ENCODE measurements at places on chromosomes 1 and 21.
A peak's percentile ranks its signal among the peaks of the same experiment; 100 is the strongest.

DNA sequence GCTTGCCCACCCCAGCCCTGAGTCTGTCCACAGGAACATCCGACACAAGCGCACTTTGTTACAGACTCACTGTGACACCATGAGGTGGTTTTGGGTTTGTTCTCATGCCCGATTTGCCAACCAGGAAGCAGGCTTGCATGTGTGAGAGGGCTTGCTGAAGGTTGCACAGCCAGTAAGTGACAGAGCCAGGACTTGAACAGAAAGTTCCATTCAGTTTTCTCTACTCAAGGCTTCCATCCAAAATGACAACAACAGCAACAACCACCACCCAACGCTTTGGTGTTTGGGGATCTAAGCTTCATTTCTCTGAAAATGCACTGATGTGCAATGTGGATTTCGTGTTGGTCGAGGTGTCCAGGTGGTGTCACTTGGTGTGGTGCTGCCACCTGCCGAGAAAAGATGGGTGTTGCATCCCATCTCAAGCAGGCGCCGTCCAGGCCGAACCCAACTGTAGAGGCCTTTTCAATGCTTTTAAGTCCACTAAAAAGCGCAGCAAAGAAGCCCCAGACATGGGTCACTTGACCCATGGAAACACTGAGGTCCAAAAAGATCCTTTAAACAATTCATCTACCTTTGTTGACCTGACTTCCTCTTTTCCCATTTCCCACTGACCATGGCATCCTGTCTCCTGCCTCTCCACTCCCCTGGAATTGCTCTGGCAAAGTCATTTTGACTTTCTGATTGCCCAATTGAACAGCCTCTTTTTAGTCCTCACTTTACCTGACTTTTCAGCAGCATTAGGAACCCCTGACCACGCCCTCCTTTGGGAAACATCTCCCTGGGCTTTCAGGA lies 12.2 kb downstream of the CITED4 start:
- DNase-seq: peak; percentile 67
- H3K27me3 ChIP-seq: no peaks in the 10 kb centered on the region
- H3K36me3 ChIP-seq: no peaks in the 10 kb centered on the region
- no peak overlapping the region for H3K27ac ChIP-seq

- no peaks in the 10 kb centered on the region for H3K27me3 ChIP-seq
- peaks cover 13% of the 10 kb centered on the region for H3K4me1 ChIP-seq
- H3K36me3 ChIP-seq: no peaks in the 10 kb centered on the region
- H3K27ac ChIP-seq: no peak overlapping the region
- H3K4me3 ChIP-seq: no peak overlapping the region
Observed at GRCh38 chr1:35783055-35783583, 13.3 kb upstream of the CLSPN start.

DNA sequence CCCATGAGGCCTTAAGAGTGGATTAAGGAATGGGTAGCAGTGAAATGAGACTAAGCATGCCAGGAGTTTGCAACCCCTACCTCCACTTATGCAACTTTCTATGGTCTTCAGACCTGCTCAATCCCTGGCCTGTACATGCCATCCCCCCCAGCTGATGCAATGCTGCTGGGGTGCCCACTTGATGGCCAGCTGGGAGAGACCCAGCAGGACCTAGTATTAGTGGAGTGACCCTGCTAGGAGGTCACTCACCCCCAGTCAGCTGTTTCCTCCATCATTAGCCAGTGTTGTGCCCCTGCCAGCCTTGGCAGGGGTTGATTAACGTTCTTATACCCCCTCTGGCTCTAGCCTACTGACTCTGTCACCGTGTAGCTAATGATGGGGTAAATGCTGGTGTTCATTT lies 236.6 kb downstream of the DYRK1A start:
- H3K27ac ChIP-seq: no peak overlapping the region
- no peaks in the 10 kb centered on the region for H3K4me1 ChIP-seq
- H3K27me3 ChIP-seq: no peaks in the 10 kb centered on the region
- H3K36me3 ChIP-seq: no peaks in the 10 kb centered on the region

DNA sequence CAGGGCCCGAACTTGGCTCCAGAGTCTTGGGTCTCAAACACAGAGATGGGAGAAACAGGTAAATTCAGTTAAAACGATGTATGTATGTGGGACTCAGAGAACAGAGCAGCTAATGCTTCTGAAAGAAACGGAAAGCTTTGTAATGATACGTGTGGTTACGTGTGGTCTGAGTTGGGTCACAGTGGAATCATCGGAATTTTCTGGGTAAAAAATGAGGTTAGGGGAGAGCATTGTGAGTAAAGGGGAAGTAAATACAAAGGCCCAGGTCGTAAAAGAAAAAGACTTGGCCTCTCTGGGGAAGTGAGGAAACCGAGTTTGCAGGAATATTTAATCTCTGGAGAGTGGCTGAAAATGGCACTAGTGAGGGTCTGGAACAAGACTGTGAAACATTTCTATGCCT lies 8.3 kb downstream of the NHLH2 start:
- H3K4me1 ChIP-seq: no peaks in the 10 kb centered on the region
- peaks cover 5% of the 10 kb centered on the region for H3K27me3 ChIP-seq
- H3K27ac ChIP-seq: no peak overlapping the region
- no peak overlapping the region for H3K4me3 ChIP-seq
- no peaks in the 10 kb centered on the region for H3K36me3 ChIP-seq
- no peak for DNase-seq

DNA sequence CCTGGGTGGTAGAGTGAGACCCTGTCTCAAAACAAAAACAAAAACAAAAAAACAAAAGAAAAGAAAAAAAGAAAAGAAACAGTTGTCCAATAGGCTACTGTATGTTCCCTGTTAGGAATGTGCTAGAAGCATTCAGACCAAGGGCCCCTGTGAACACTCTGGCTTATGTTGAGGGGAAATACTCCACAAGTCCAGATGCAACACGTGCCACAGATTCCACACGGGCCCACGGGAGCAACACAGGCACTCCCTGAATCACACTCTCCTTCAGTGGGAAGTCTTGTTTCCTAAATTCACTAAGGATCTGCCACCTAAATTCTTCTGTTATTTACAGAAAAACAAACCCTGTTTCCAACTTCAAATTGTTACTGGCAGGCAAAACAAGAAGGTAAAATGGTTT lies 291.1 kb downstream of the PCP4 start:
- H3K4me3 ChIP-seq: no peak overlapping the region
- DNase-seq: no peak
- no peaks in the 10 kb centered on the region for H3K27me3 ChIP-seq
- no peaks in the 10 kb centered on the region for H3K4me1 ChIP-seq

- H3K27me3 ChIP-seq: peaks cover 3% of the 10 kb centered on the region
- H3K4me1 ChIP-seq: no peaks in the 10 kb centered on the region
- no peak overlapping the region for H3K4me3 ChIP-seq
Observed at GRCh38 chr21:34274001-34274400, 89.8 kb upstream of the KCNE2 start.

- no peaks in the 10 kb centered on the region for H3K36me3 ChIP-seq
- no peak for DNase-seq
- no peaks in the 10 kb centered on the region for H3K4me1 ChIP-seq
- H3K4me3 ChIP-seq: no peak overlapping the region
Observed at GRCh38 chr1:244163861-244164510, 112.9 kb downstream of the ZBTB18 start.

GRCh38 chr1:199593475-199593874 lies 434.0 kb upstream of the NR5A2 start:
- H3K36me3 ChIP-seq: no peaks in the 10 kb centered on the region
- no peaks in the 10 kb centered on the region for H3K4me1 ChIP-seq
- no peak for DNase-seq

- no peaks in the 10 kb centered on the region for H3K27me3 ChIP-seq
- H3K4me3 ChIP-seq: no peak overlapping the region
- no peak for DNase-seq
Observed at GRCh38 chr1:36522461-36523229, 39.9 kb upstream of the CSF3R start.

GRCh38 chr1:248905662-248906008 lies 400 bp upstream of the PGBD2 start:
- H3K27ac ChIP-seq: peak overlapping the region; percentile 77
- no peak for DNase-seq
- no peaks in the 10 kb centered on the region for H3K36me3 ChIP-seq
- peak overlapping the region; percentile 80 for H3K4me3 ChIP-seq

DNA sequence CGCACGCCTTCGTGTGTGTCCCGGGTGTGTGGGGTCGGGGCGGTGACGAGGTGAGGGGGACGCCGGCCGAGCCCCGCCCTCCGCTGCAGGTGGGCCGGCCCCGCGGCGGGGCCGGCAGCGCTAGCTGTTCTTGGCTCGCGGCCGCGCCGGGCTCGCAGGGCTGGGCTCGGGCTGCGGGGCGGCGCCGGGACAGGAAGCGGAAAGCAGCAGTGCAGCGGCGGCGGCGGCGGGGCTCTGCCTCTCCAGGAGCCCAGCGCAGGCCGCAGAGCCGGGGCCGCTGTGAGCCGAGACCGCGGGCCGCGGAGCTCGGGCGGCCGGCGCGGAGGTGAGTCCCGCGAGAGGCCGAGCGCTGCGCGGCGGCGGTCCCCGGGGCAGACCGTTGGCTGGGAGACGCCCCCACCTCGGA lies at the start of gene VANGL1:
VANGL1 (plus strand) TSS at position 209 of the 406 bp plus-strand sequence. CDS start 9,444 bp downstream, outside the sequence.
- H3K36me3 ChIP-seq: no peaks in the 10 kb centered on the region
- H3K4me3 ChIP-seq: no peak within 1 kb of the TSS
- no peak for DNase-seq
- H3K27me3 ChIP-seq: no peaks in the 10 kb centered on the region

- no peaks in the 10 kb centered on the region for H3K36me3 ChIP-seq
- H3K4me3 ChIP-seq: no peak overlapping the region
- no peaks in the 10 kb centered on the region for H3K4me1 ChIP-seq
- H3K27me3 ChIP-seq: no peaks in the 10 kb centered on the region
- DNase-seq: no peak
Observed at GRCh38 chr1:55969322-55969721, 610.0 kb downstream of the PLPP3 start.

DNA sequence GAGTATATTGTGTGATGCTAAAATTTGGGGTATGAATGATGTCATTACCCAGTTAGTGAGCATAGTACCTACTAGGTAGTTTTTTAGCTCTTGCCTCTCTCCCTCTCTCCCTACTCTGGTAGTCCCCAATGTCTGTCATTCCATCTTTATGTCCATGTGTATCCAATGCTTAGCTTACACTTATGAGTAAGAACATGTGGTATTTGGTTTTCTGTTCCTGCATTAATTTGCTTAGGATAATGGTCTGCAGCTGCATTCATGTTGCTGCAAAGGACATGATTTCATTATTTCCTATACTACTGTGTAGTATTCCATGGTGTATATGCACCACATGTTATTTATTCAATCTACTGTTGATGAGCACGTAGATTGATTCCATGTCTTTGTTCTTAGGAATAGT lies 54.4 kb upstream of the NEGR1 start:
- no peak overlapping the region for H3K4me3 ChIP-seq
- no peaks in the 10 kb centered on the region for H3K36me3 ChIP-seq
- no peak for DNase-seq
- no peak overlapping the region for H3K27ac ChIP-seq
- no peaks in the 10 kb centered on the region for H3K27me3 ChIP-seq

DNA sequence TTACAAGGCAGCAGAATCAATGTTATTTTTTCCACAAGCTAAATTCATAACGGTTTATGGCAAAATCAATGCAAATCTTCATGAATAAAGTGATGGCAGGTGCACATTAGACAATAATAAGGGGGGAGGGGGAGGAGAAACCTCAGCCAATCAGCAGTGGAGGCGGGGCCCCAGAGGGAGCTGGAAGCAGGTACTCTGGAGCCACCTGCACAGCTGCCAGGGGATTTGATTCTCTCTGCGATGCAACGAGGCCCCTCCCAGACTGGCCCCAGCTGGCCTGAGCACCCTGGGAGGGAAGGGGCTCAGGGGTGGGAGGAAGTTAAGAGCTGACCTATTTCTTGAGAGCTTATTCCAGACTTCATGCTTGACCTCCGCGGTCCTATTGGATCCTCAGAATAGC lies 127.8 kb upstream of the IGSF21 start:
- no peak overlapping the region for H3K4me3 ChIP-seq
- no peak overlapping the region for H3K27ac ChIP-seq
- no peaks in the 10 kb centered on the region for H3K27me3 ChIP-seq
- no peaks in the 10 kb centered on the region for H3K4me1 ChIP-seq
- DNase-seq: no peak
- H3K36me3 ChIP-seq: no peaks in the 10 kb centered on the region

- no peak overlapping the region for H3K27ac ChIP-seq
- H3K27me3 ChIP-seq: no peaks in the 10 kb centered on the region
- H3K36me3 ChIP-seq: peaks cover 76% of the 10 kb centered on the region
- no peak overlapping the region for H3K4me3 ChIP-seq
- no peaks in the 10 kb centered on the region for H3K4me1 ChIP-seq
Observed at GRCh38 chr1:206488466-206488865, 18.2 kb downstream of the IKBKE start.

GRCh38 chr1:48059289-48059688 lies 62.1 kb upstream of the TRABD2B start:
- H3K36me3 ChIP-seq: no peaks in the 10 kb centered on the region
- no peak overlapping the region for H3K4me3 ChIP-seq
- H3K27ac ChIP-seq: no peak overlapping the region
- H3K4me1 ChIP-seq: no peaks in the 10 kb centered on the region

GRCh38 chr1:22508329-22508728 lies 55.0 kb upstream of the EPHA8 start:
- no peak overlapping the region for H3K4me3 ChIP-seq
- no peaks in the 10 kb centered on the region for H3K4me1 ChIP-seq
- H3K27ac ChIP-seq: no peak overlapping the region
- DNase-seq: no peak
- H3K36me3 ChIP-seq: peaks cover 71% of the 10 kb centered on the region

GRCh38 chr1:43288058-43288784 lies 2.8 kb upstream of the C1orf210 start:
- H3K27me3 ChIP-seq: no peaks in the 10 kb centered on the region
- no peak for DNase-seq
- no peak overlapping the region for H3K4me3 ChIP-seq

DNA sequence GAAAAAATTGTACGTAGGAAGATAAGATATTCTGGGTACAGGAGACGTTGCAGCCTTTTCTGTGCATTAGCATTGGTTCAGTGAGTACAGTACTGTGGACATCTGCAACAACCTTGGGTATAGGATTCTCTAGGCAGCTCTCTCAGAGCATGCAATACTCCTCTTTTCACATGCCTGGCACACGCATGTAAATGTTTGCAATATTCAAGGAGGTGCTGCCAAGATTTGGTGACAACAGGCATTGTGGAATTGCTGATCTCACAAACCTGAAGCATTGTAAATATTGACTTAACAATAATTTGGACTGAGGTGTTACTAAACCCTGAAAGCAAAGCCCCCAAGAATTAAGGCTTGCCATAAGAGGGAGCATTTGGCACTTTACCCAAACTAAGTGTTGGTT lies 126.8 kb downstream of the GRIK1 start:
- no peak for DNase-seq
- no peaks in the 10 kb centered on the region for H3K27me3 ChIP-seq
- no peaks in the 10 kb centered on the region for H3K4me1 ChIP-seq
- H3K4me3 ChIP-seq: no peak overlapping the region
- H3K36me3 ChIP-seq: no peaks in the 10 kb centered on the region
- H3K27ac ChIP-seq: no peak overlapping the region

- H3K36me3 ChIP-seq: no peaks in the 10 kb centered on the region
- H3K4me3 ChIP-seq: no peak overlapping the region
- no peaks in the 10 kb centered on the region for H3K27me3 ChIP-seq
- H3K27ac ChIP-seq: no peak overlapping the region
- peaks cover under 1% of the 10 kb centered on the region for H3K4me1 ChIP-seq
- DNase-seq: no peak
Observed at GRCh38 chr1:155186794-155187455, 13.3 kb downstream of the TRIM46 start.

GRCh38 chr1:222791006-222791710 lies 23.7 kb upstream of the DISP1 start:
- no peaks in the 10 kb centered on the region for H3K27me3 ChIP-seq
- no peaks in the 10 kb centered on the region for H3K36me3 ChIP-seq
- no peak for DNase-seq
- H3K4me3 ChIP-seq: no peak overlapping the region
- H3K4me1 ChIP-seq: no peaks in the 10 kb centered on the region
- H3K27ac ChIP-seq: no peak overlapping the region

GRCh38 chr1:203652724-203653461 lies 26.3 kb downstream of the ATP2B4 start:
- no peak overlapping the region for H3K4me3 ChIP-seq
- DNase-seq: peak; percentile 70
- no peaks in the 10 kb centered on the region for H3K27me3 ChIP-seq
- H3K4me1 ChIP-seq: peaks cover 94% of the 10 kb centered on the region

Measured in CD4-positive, alpha-beta memory T cell (primary cell).